ENCODE measurements at places on chromosomes 5 and 9. TPM values are rescaled to one million over a fixed set of nuclear protein-coding genes. Genes with fewer than 3 reads are reported as not detected.

Gene ANXA1
- total RNA-seq, result 294 TPM

Gene DPYSL3
- total RNA-seq, result 18.3 TPM

Gene C9orf50
- total RNA-seq, result not detected

Gene C5orf58
- total RNA-seq, result not detected

Gene GLDC
- total RNA-seq, result 4.3 TPM

Gene HAUS6
- 11.2 TPM for total RNA-seq

Gene SIT1
- not detected for total RNA-seq

Gene CDH6
- not detected for total RNA-seq

Gene GFRA3
- total RNA-seq, result not detected

Gene DOCK8
- total RNA-seq, result 5.5 TPM

Gene SLIT3
- total RNA-seq, result under 0.01 TPM

Gene LCN6
- total RNA-seq, result not detected

Gene ADAMTSL2
- total RNA-seq, result 0.11 TPM

Gene CCL19
- not detected for total RNA-seq

Gene EDIL3
- 0.22 TPM for total RNA-seq

Gene IL5
- not detected for total RNA-seq

Gene PCDHB3
- 0.69 TPM for total RNA-seq

Gene THG1L
- 6.7 TPM for total RNA-seq

Gene ASPN
- total RNA-seq, result not detected

Gene SAXO1
- total RNA-seq, result not detected

Gene ZNF658
- total RNA-seq, result 5.0 TPM

Gene PRRC1
- 36.2 TPM for total RNA-seq

Gene ADAMTS16
- under 0.01 TPM for total RNA-seq

Gene NUTM2G
- total RNA-seq, result not detected

Gene ELOVL7
- total RNA-seq, result 0.09 TPM

Gene PCDHGA4
- total RNA-seq, result 2.6 TPM

Gene SPATA31E1
- total RNA-seq, result not detected

Gene SUSD1
- 26.5 TPM for total RNA-seq

Gene ADRA1B
- 0.11 TPM for total RNA-seq

Gene LRRC14B
- not detected for total RNA-seq

Gene ARHGEF37
- total RNA-seq, result 12.2 TPM

Gene DNM1
- total RNA-seq, result 0.43 TPM

Gene PCAT7
- not detected for total RNA-seq

Gene FAM169A
- total RNA-seq, result 4.1 TPM

Gene UGCG
- total RNA-seq, result 90.0 TPM

Gene GDA
- total RNA-seq, result not detected

Gene LMX1B
- total RNA-seq, result not detected

Gene FAT2
- total RNA-seq, result not detected

Gene ALDOB
- total RNA-seq, result 0.22 TPM

Gene CNTNAP3
- 86.4 TPM for total RNA-seq

Gene RBM18
- 7.6 TPM for total RNA-seq

Gene DOCK2
- total RNA-seq, result 0.26 TPM

Gene SHOC1
- not detected for total RNA-seq

Gene NTNG2
- total RNA-seq, result 0.60 TPM

Gene SARDH
- 0.11 TPM for total RNA-seq

Gene PCDHA1
- total RNA-seq, result under 0.01 TPM

Gene DBH
- not detected for total RNA-seq

Measured in dermis lymphatic vessel endothelial cell (primary cell).